ENCODE measurements at places on chromosomes 5 and 9.

DNA sequence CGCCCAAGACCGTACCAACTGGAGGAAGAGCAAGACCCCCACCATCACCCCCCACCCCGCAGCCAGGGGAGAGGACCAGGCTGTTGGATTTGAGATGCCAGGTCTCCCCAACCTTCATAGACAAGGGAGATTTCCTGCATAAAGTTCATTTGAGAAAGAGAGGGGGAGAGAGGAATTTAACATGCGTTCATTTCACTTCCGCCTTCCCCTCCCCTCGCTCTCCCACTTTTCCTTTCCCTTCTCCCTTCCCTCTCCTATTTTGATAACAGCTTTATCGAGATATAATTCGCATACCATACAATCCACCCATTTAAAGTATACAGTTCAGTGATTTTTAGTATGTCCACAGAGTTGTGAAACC lies 4.2 kb upstream of the NKX2-5 start:
- DNase-seq: no peak

- no peak for DNase-seq
Observed at GRCh38 chr9:1554081-1555035, 460.8 kb upstream of the SMARCA2 start.

GRCh38 chr5:8660133-8660893 lies 791.4 kb downstream of the MTRR start:
- DNase-seq: no peak

- no peak for DNase-seq
Observed at GRCh38 chr5:127589309-127590030, 59.4 kb upstream of the CTXN3 start.

DNA sequence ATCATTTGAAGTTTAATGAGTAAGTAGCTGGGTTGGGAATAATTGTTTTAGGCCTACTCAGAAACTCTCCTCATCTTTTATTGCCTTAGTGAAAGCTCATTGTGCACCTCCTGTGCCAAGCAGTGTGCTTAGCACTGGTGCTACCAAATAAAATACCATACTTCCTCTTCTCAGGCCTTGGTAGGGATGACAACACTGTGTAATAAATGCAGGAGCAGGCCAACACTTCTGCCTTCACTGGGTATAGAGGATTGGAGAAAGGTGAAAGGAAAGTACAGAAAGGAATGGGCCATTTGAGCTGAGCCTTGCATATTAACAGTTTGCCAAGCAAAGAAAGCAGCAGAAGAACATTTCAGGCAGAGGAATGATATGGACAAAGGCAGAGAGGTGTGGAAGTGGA lies 285.7 kb downstream of the NR3C1 start:
- no peak for DNase-seq

GRCh38 chr9:3256571-3257330 lies 269.1 kb downstream of the RFX3 start:
- no peak for DNase-seq

DNA sequence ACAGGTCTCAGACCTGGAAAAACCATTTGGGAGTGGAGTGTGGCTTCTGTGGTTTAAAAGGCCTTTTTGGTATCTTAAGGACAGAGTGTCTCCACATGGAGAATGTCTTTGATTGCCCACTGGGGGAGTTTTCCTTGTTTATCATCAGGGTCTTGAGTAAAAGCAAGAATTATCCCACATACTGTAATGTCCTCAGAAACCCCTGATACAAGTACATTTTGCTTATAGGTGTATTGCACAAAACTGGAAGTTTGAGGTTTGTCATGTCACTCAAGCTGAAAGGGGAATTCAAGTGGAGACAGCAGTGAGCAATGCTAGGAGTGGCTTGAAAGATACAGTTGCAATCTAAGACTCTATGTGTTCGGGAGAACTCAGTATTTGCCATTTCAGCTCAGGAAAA lies 62.7 kb upstream of the GRAMD2B start:
- no peak for DNase-seq

DNA sequence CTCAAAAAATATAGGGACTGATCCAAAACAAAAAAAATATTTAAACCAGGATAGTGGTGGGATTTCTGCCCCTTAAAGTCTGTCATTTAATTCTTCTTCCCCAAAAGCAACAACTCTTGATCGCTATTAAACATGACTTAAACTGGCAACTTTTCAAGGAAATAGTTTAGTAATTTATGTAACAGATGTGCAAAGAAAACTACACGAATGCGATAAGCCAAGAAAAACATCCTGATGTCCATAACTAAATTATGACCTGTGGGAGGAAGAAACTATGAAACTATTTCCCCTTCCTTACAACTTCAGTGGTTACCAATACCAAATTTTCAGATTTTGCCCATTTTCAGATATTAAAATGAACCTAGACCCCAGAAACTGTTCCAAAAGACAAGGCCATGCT lies 31.5 kb downstream of the CLINT1 start:
- DNase-seq: no peak

- no peak for DNase-seq
Observed at GRCh38 chr5:2761921-2762488, 10.5 kb upstream of the IRX2 start.
